ENCODE measurements at places on chromosomes 12 and 14. TPM values are rescaled to one million over a fixed set of nuclear protein-coding genes. Genes with fewer than 3 reads are reported as not detected.

TAS2R19 gene
- total RNA-seq: 3.5 TPM

FLRT2 gene
- not detected for total RNA-seq

INHBC gene
- not detected for total RNA-seq

A2M gene
- not detected for total RNA-seq

KERA gene
- not detected for total RNA-seq

GRCh38 chr14:28361486-28361885 lies 405.1 kb upstream of the FOXG1 start:
- no peak overlapping the region for H3K27ac ChIP-seq
- H3K36me3 ChIP-seq: peaks cover 5% of the 10 kb centered on the region
- DNase-seq: no peak

DNA sequence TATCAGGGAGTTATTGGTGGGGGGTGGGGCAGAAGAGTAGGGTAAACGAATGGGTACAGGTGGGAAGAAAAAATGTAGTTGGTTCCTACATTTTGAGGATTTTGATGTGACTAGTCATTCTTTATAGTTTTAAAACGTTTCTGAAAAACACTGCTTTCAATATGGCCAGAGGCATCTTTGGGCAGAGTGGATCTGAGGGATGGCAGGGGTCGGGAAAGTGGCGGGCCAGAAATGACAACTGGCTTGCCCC lies 527 bp upstream of the ATP23 start:
- no peaks in the 10 kb centered on the region for H3K27me3 ChIP-seq
- peaks cover 47% of the 10 kb centered on the region for H3K4me1 ChIP-seq
- peaks cover 1% of the 10 kb centered on the region for H3K36me3 ChIP-seq
- DNase-seq: no peak

GRCh38 chr12:27823038-27823437 lies 43.0 kb upstream of the MANSC4 start:
- H3K4me1 ChIP-seq: peaks cover 47% of the 10 kb centered on the region
- H3K36me3 ChIP-seq: no peaks in the 10 kb centered on the region
- no peak overlapping the region for H3K4me3 ChIP-seq
- H3K27ac ChIP-seq: peak overlapping the region; percentile 94
- DNase-seq: no peak
- H3K27me3 ChIP-seq: peaks cover 58% of the 10 kb centered on the region

GRCh38 chr12:47733142-47733541 lies 7.9 kb upstream of the ENDOU start:
- peaks cover 1% of the 10 kb centered on the region for H3K36me3 ChIP-seq
- H3K4me3 ChIP-seq: no peak overlapping the region
- no peaks in the 10 kb centered on the region for H3K27me3 ChIP-seq
- H3K27ac ChIP-seq: no peak overlapping the region

DNA sequence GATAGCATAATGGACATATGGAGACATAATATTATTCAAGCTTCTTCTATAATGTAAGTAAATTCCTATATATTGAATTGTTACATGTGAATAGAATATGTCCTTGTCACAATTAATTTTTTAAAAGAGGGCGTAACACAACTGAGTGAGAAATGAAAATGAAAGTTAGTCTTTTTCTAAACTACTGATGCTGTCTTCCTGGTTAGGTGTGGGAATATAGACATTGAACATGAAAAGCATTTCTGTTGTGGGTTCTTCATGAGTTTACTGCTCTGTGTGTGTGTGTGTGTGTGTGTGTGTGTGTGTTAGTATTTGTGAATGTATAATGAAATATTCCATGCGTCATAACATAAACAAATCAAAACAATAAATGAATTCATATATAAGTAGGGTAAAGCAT lies 40.5 kb upstream of the RTL1 start:
- no peaks in the 10 kb centered on the region for H3K4me1 ChIP-seq
- H3K27me3 ChIP-seq: no peaks in the 10 kb centered on the region
- no peaks in the 10 kb centered on the region for H3K36me3 ChIP-seq
- no peak overlapping the region for H3K4me3 ChIP-seq

DNA sequence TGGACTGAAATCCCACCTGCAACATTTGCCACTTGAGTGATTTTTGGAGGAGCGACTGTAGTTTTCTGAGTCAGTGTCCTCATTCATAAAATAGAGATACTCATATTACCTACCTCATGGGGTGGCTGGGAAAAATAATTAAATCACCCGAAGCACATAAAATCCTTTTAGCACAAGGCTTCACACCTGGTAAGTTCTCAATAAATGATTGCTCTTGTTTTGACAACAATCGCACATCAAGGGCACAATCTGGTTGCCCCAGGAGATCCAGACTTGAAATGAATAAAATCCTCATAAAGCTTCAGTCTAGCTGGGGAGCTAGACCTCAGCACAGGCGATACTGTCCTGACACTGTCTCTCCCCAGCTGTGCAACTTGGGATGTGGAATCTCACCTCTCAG lies 76.0 kb upstream of the CCDC60 start:
- H3K4me3 ChIP-seq: no peak overlapping the region
- H3K27ac ChIP-seq: no peak overlapping the region
- H3K36me3 ChIP-seq: peaks cover 1% of the 10 kb centered on the region
- no peaks in the 10 kb centered on the region for H3K4me1 ChIP-seq
- DNase-seq: no peak

DNA sequence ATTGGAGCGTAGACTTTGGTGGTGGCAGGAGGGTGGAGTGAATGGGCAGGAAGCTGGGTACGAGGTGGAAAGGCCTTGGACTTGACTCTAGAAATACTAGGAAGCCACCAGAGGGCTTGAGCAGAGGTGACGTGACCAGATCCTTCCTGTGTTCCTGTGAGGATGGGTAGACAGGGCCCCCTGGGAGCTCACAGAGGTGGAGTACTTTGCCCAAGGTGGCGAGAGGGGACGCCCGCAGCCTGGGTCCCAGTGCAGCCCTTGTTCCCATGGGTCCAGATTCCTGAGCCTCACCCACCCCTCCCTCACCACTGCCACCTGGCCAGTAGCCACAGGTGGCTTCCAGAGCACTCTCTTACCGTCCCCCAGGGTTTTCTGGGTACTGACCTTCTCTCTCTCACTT lies 89.8 kb downstream of the KIF26A start:
- H3K4me1 ChIP-seq: peaks cover 13% of the 10 kb centered on the region
- H3K27ac ChIP-seq: peak overlapping the region; percentile 61
- peak overlapping the region; percentile 28 for H3K4me3 ChIP-seq
- peaks cover 4% of the 10 kb centered on the region for H3K36me3 ChIP-seq
- no peak for DNase-seq

DNA sequence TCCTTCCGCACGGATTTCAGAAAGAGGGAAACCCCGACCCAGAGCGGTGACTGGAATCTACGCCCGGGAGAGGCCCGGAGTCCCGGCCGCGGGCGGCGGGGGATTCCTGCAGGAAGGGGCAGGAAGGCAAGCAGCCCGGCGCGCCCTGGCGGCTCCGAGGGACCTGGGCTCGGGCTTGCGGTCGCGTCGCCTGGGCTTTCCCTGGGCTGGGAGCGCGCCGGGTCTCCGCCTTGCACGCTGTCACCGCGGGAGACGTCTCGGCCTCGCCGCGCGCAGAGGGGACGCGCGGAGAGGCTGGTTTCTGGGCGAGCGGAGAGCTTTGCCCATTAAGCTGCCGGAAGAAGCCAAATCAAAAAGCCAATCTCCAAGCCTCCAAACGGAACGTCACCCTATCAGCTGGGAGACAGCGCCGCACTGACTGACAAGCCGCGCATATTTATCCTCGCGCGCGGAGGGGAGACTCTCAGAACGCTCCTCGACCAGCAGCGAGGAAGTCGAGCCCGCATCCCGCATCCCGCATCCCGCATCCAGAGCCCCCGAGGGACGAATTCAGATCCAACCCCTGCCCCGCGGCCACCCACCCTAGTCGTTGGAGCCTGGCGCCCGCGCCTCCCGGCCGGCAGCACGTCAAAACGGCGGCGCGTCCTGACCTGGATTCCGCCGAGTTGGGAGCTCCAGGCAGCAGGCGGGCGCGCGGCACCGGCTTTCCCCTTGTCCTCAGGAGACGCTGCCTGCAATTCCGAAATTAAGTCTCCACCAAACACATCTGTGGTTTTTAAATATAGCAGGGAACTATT lies at the start of gene SLC8A3:
Gene SLC8A3 (minus strand): TSS at position 293 of the 797 bp plus-strand sequence. CDS start 20,529 bp downstream, outside the sequence.
- DNase-seq: peak; percentile 37
- H3K36me3 ChIP-seq: peaks cover 1% of the 10 kb centered on the region
- H3K27me3 ChIP-seq: peaks cover 72% of the 10 kb centered on the region
- peaks cover 20% of the 10 kb centered on the region for H3K4me1 ChIP-seq

- H3K36me3 ChIP-seq: no peaks in the 10 kb centered on the region
- H3K27ac ChIP-seq: peak overlapping the region; percentile 43
- DNase-seq: no peak
- no peak overlapping the region for H3K4me3 ChIP-seq
These were observed 27.7 kb upstream of the LTA4H start for GRCh38 chr12:96063046-96063445.

DNA sequence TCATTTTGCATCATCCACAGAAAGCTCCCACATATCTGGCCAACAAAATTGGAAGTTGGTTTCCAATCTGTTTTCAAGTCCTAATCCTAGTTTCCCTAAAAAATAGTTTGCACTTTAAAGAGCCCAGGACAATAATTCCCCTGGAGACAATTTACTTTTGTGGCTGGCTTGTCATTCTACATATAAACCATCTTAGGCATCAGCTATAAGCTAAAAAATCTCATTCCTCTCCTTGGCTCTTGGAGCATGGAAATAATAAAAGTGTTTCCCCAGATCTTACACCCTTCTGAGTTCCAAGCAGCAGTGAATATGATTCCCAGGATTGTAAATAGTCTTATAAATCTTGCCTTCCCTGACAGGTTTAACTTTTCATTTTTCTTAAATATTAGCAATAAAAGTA lies 89.1 kb upstream of the NUDT4 start:
- H3K4me3 ChIP-seq: no peak overlapping the region
- no peaks in the 10 kb centered on the region for H3K4me1 ChIP-seq
- no peaks in the 10 kb centered on the region for H3K36me3 ChIP-seq

- no peaks in the 10 kb centered on the region for H3K4me1 ChIP-seq
- H3K36me3 ChIP-seq: no peaks in the 10 kb centered on the region
- no peak for DNase-seq
- H3K4me3 ChIP-seq: no peak overlapping the region
These were observed 165.3 kb upstream of the RASSF8 start for GRCh38 chr12:25793196-25793595.
